ENCODE measurements at places on chromosomes 16 and 17.

- peak; percentile 50 for DNase-seq
Observed at GRCh38 chr17:17685775-17686291, 4.6 kb downstream of the RAI1 start.

- DNase-seq: no peak
Observed at GRCh38 chr16:54633943-54634362, 296.7 kb upstream of the IRX5 start.

GRCh38 chr17:80779961-80780380 is 211.7 kb upstream of the CHMP6 start:
- DNase-seq: no peak

DNA sequence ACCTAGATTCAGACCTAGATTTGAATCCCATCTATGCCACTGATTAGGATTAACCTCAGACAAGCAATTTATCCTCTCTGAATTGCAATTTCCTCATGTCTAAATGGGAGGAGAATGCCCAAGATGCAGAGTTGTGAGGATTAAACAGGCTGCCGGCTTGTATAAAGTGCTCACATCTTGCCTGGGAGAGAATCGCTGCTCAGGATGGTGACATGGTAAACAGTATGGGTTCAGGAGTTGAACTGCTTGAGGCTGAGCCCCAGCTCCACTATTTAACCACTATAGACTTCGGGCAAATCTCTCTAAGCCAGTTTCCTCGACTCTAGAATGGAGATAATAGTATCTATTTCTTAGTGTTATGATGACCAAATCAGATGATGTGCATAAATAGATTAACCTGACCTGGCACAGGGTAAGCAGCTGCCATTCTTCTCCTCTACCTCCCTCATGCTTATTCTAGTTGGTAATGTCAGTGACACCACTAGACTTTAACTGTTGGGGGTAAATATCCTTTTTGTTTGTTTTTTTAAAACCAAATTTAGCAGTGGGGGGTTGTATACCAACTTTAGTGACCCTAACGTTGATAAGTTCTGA is 732 bp upstream of the RPL27 start:
- no peak for DNase-seq

DNA sequence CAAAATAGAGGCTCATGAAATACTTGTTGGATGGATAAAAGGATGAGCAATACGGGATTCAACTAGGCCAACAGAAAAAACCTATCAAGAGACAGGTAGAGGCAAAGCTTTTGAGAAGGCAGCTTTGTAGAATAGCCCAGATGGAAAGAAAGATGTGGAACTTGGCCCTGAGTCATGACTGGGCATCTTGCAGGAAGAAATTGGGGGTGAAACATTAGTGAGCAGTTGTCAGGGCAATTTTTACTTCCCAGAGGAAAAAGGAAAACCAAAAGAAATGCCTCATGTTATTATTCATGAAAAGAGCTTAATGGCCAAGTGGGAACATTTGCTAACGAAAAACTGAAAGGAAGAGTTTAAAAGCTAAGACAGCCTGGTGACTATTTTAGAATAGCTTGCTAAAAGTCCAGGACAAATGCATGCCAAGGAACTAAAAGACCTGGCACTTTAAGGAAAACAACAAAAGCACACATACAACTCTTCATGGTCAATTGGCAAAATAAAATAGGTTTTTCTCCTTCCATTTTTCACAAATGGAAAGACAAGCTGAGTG is 180.1 kb downstream of the HS3ST3A1 start:
- DNase-seq: no peak

DNA sequence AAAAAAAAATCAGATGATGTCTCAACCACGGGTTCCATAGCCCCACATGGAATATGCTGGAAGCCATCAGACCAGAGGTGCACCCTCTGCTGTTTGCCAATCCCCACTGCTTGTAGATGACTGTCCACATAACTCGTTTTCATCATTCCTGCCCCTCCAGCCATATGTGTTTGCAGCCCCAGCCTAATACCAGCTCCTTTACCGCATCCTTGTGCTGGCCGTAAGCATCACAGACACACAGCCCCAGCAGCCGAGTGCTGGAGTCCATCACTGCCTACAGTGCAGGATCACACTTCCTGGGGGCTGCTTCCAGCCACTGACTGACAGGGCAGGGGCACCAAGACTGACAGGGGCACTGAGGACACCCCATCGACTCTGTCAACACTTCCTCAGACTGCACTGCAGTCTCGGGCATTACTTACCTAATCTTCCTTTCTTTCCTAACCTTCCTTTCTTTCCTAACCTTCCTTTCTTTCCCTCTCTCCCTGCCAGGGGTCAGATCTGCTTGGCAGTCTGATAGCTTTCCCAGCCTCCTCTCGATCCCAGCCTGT is 5.0 kb downstream of the RCVRN start:
- DNase-seq: no peak

GRCh38 chr17:28227316-28228108 is 91.5 kb upstream of the TMEM97 start:
- peak; percentile 53 for DNase-seq

DNA sequence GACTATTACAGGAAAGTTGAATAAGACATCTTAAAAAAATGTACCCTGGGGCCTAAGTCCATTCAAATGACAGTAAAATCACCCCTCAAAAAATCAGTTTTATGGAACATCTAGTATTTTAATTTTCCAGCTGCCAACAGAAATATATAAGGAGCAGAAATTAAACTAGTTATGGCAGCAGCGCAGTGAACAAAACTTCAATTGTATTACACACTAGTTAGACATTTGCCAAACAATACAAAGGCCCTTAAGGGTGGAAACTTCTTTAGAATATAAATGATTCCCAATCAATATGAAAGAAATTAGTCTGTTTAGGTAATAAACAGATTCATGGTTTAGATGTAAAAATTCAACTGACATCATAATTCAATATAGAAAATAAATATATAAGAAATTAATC is 18.1 kb upstream of the RFFL start:
- DNase-seq: no peak

DNA sequence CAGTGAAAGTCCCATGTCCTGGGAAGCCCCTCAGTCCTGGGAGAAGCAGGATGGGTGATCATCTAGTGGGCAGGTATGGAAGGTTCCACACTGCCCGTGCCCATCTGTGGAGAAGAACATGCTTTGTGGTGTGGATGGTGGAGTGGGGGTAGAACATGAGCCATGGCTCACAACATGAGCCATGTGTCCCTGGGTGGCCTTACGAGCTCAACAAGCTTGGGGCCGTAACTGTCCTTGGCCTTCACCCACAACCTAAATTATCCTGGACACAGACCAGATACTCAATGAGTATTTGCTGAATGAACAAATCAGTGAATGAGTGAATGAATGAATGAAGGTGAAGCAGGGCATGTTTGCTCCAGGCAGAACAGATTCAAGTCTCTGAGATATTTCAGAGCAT is 13.5 kb downstream of the SOX8 start:
- DNase-seq: no peak

GRCh38 chr17:77235370-77235941 is 94.7 kb downstream of the SEC14L1 start:
- no peak for DNase-seq

- no peak for DNase-seq
Observed at GRCh38 chr16:3702082-3702481, 15.2 kb downstream of the TRAP1 start.

DNA sequence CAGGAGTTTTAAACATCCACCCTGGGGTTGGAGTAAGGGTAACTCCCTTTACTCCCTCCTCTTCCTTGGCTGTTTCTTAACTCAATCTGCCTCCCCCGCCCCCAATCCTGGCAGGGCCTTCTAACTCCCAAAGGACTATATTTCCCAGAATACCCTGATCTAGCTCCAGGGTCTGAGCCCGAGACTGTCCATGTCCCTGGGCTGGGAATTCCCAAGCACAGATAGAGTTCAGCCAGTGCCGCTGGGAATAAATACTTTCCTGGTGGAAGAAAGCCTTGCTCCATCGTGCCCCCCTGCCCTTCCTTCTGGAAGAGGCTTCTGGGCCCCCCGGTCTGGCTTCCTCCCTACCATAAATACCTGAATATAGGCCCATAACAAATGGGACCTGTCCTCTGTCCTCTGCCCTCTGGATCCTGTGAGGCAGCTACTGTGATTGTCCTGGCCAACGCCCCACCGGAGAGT is 10.2 kb downstream of the BAHCC1 start:
- no peak for DNase-seq

GRCh38 chr16:53219371-53219770 is 164.6 kb downstream of the CHD9 start:
- no peak for DNase-seq

DNA sequence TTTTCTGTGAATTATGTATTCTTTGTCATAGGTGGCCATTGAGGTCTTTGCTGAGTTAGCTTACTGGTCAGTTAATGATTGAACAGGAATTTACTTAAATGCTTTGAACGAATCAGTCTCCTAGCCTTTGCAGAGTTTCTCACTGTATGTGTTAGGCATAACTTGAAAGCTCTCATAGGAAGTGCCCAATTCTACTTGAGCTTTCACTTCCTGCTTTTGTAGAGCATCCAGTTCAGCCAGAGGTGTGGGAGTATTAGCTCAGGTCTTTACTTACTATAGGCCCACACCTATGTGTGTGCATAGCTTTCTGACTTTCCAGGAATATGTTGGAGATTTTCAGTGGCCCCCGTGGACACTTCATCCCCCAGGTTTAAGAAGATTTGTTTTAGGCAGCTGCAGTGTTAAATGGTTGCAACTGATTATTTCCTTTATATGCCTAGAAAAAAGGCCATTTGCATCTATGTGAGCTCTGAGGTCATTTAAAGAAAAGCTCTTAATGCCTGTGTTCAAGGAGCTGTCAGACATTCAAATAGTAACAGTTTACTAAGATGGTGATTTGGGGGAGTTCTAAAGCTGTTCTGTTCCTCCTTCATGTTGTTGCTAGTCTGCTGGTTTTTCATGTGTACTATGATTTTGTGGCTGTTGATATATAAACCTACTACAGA is 62.3 kb downstream of the PHKB start:
- DNase-seq: no peak

DNA sequence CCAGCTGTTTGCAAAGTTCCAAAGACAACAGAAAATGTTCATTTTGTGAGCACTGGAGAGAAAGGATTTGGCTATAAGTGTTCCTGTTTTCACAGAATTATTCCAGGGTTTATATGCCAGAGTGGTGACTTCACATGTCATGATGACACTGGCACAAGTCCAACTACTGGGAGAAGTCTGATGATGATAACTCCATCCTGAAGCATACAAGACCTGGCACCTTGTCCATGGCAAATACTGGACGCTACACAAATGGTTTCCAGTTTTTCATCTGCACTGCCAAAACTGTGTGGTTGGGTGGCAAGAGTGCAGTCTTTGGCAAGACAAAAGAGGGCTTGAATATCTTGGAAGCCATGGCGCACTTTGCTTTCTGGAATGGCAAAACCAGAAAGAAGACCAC is 385.0 kb downstream of the CDH11 start:
- DNase-seq: no peak

GRCh38 chr16:72179204-72179970 is 7.4 kb upstream of the PMFBP1 start:
- DNase-seq: no peak

- no peak for DNase-seq
Observed at GRCh38 chr16:51637770-51638094, 486.7 kb upstream of the SALL1 start.
